ENCODE measurements at places on chromosomes 2 and 18. TPM values are rescaled to one million over a fixed set of nuclear protein-coding genes. Genes with fewer than 3 reads are reported as not detected.

The RAMP1 gene
- 25.9 TPM for total RNA-seq

The CBLN2 gene
- total RNA-seq, result not detected

The RNU2-63P gene
- not detected for total RNA-seq

The CGREF1 gene
- 3.2 TPM for total RNA-seq

The CYBRD1 gene
- 396 TPM for total RNA-seq

The LCT gene
- not detected for total RNA-seq

The NTSR2 gene
- total RNA-seq, result 0.32 TPM

- H3K36me3 ChIP-seq, result no peaks in the 10 kb centered on the region
- no peak for DNase-seq
These were observed 226.1 kb downstream of the DSEL start for GRCh38 chr18:67290421-67290820.

DNA sequence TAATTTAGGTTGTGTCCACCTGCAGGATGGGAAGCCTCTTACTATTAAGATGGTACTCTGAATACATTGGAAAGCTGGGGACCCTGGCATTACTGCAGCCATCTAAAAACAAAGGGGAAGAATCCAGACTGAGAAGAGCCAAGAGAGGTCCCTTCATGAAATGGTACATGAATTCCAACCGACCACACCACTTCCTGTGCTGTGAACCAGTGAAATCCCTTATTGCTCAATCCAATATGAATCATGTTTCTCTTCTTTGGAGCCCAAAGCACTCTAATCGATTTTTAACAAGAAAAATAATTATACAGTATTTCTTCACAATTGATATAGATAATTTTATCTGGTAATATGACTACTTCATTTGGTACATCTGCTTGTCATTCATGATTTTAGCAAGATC is 479.7 kb upstream of the RAB6C start:
- H3K4me1 ChIP-seq, result no peaks in the 10 kb centered on the region
- no peaks in the 10 kb centered on the region for H3K27me3 ChIP-seq

DNA sequence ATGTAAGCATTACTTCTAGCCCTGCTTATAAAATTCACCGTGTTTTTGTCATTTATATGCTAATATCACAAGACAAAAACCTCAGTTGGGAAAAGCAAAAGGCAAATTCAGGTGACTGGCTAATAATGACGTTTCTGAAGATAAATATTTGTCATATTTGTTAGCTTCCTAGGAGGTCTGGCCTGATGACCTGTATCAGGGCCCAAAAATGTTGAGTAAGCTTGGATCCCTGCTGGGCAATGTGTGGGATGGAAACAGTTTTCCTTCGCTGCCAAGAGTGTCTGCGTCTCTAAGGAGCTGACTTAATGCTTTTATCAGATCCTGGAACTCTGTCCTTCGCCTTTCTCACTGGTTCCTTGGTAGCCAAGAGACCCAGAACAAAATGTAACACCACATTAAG is 230.1 kb upstream of the PXDN start:
- H3K4me1 ChIP-seq, result no peaks in the 10 kb centered on the region
- no peak overlapping the region for H3K27ac ChIP-seq
- H3K4me3 ChIP-seq, result no peak overlapping the region
- DNase-seq, result no peak
- no peaks in the 10 kb centered on the region for H3K36me3 ChIP-seq

DNA sequence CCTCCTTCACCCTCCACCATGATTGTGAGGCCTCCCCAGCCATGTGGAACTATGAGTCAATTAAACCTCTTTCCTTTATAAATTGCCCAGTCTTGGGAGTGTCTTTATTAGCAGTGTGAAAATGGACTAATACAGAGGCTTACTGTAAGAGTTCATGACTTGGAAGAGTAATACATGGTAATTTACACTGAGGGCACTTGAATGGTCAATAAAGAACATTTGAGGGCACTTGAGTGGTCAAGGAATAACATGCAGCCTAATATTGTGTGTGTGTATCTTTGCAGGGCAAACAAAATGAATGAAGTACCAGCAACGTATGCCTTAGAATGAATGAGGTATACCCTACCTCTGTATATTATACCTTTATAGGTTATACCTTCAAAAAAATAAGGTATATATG is 190.4 kb upstream of the SOX11 start:
- H3K27ac ChIP-seq, result no peak overlapping the region
- H3K36me3 ChIP-seq, result no peaks in the 10 kb centered on the region
- H3K4me1 ChIP-seq, result no peaks in the 10 kb centered on the region
- H3K4me3 ChIP-seq, result no peak overlapping the region

DNA sequence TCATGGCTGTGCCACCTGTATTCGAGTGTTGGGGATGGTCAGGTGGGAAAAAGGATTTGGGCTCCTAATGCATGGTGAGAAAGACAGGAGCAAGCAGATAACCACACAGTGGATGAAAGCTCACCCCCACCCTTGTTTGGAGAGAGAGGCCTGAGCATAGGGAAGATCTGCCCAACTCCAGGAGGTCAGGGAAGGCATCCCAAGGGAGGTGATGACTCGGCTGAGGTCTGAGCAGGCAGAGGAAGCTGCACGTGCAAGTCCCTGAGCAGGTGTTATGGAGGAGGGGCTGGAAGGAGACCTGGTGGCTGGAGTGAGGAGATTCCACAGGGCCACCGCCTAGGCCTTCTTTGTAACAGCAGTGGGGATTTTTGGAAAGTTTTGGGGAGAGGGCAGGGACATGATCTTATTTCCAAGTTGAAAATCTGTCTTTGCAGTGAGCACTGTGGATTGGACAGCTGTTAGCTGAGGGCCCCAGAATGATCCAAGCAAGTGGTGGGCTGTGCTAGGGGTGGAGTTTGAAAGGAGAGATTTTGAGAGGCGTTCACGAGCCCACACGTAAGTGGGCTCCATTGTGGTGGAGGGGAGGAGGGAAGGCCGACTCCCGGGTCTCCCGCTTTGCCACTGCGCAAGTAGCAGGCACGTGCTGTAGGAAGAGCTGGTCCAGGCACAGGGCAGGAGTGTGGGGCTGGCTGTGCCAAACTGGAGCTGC is 228.5 kb downstream of the GLI2 start:
- H3K4me3 ChIP-seq, result no peak overlapping the region
- no peaks in the 10 kb centered on the region for H3K4me1 ChIP-seq
- no peak for DNase-seq
- H3K36me3 ChIP-seq, result no peaks in the 10 kb centered on the region
- no peak overlapping the region for H3K27ac ChIP-seq

- no peak overlapping the region for H3K27ac ChIP-seq
These were observed 42.4 kb downstream of the ASB18 start for GRCh38 chr2:236221798-236222197.

DNA sequence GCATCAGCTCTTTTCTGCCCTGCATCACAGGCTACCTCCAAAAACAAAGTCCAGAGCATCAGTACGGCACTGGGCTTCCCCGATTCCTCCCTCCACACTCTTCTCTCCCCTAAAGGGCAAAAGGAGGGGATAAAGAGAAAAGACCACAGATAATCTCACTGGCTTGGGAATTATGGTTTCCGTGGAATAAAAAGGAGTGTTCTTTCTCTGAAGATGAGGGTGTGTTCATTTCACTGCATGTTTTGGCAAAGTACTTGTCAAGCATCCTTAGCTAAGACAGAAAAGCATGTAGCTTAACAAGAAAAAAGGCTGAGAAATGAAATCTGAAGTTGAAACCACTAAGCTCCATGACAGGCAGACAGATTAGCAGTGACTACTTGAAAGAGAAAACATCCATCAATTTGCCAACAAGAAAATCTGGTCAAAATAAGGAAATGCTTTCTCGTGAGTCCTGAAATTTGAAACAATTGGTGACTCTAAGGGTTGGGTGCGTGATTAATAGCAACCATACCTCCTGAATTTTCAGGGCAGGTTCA is 20.6 kb upstream of the DSG3 start:
- no peaks in the 10 kb centered on the region for H3K4me1 ChIP-seq
- H3K27ac ChIP-seq, result no peak overlapping the region
- no peak for DNase-seq

GRCh38 chr2:223563462-223563861 is 38.7 kb downstream of the SCG2 start:
- no peaks in the 10 kb centered on the region for H3K27me3 ChIP-seq
- DNase-seq, result no peak
- H3K27ac ChIP-seq, result no peak overlapping the region
- H3K4me3 ChIP-seq, result no peak overlapping the region
- H3K4me1 ChIP-seq, result no peaks in the 10 kb centered on the region
- H3K36me3 ChIP-seq, result no peaks in the 10 kb centered on the region

- no peaks in the 10 kb centered on the region for H3K4me1 ChIP-seq
- H3K36me3 ChIP-seq, result no peaks in the 10 kb centered on the region
- DNase-seq, result peak; percentile 43
- H3K27me3 ChIP-seq, result no peaks in the 10 kb centered on the region
These were observed at the start of gene CDC42EP3 for GRCh38 chr2:37671009-37671815. Gene CDC42EP3, minus strand, starts transcription at chr2:37671642. Its CDS starts 25,055 bp downstream, at chr2:37646587.

DNA sequence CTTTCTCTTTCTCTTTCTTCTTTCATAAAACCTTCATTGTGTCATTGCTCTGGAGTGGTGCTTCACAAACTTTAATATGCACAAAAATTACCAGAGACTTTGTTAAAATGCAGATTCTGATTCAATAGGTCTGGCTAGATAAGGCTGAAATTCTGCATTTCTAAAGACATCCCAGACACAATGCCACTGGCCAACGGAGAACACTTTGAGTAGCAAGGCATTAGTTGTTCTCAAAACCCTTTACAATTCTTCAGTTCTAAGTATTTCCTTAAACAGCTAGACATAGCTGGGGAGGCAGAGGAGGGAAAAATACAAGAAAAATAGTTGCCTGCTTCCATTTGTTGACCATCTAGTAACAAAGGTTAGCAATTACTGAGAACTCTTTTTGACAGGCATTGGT is 101.8 kb upstream of the PIK3C3 start:
- H3K4me1 ChIP-seq, result no peaks in the 10 kb centered on the region
- H3K4me3 ChIP-seq, result no peak overlapping the region
- H3K36me3 ChIP-seq, result no peaks in the 10 kb centered on the region
- no peak for DNase-seq

DNA sequence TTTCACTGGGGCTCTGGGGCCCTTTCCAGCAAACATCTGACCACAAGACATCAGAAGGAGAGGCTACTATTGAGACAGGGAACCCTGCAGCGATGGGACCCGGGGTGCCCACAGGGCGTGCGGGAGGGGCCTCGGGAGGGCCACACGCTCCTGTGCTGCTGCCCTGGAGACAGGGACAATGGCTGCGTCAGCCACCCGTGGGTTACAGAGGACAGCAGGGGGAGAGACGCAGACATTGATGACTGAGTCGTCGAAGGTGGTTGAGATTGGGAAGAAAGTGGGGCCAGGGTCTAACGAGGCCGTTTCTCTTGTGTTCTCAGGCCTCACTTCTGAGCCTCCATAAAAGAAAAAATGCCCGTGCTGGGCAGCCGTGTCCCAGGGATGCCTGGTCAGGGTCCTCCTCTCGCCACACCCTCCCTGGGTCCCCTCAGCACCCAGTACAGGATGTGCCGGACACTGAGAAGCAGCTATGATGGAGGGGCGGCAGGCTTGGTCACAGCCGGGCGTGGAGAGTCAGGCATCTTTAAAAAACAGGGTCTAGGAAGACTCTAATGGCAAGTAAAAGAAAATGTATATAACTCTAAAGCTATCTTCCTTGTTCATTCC is 73.9 kb downstream of the NDUFA10 start:
- peaks cover 14% of the 10 kb centered on the region for H3K4me1 ChIP-seq
- no peak overlapping the region for H3K27ac ChIP-seq
- H3K4me3 ChIP-seq, result no peak overlapping the region
- H3K36me3 ChIP-seq, result no peaks in the 10 kb centered on the region
- DNase-seq, result no peak
- no peaks in the 10 kb centered on the region for H3K27me3 ChIP-seq

DNA sequence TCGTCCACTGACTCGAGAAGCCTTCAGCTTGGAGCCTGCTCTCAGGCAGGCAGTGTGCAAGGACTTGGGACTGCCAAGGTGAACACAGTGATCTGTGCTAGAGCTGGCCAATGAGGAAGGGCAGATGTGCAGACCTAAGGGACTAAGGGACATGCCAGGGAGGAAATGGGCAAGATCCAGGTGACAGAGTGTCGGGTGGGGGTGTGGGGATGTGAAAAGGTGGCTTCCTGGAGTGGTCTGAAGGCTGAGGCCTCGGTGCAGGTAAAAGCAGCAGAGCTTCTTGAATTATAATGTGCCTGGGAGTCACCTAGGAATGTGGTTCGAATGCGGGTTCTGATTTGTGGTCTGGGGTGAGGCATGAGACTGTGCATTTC is 42.0 kb downstream of the STEAP3 start:
- DNase-seq, result no peak
- no peak overlapping the region for H3K27ac ChIP-seq

DNA sequence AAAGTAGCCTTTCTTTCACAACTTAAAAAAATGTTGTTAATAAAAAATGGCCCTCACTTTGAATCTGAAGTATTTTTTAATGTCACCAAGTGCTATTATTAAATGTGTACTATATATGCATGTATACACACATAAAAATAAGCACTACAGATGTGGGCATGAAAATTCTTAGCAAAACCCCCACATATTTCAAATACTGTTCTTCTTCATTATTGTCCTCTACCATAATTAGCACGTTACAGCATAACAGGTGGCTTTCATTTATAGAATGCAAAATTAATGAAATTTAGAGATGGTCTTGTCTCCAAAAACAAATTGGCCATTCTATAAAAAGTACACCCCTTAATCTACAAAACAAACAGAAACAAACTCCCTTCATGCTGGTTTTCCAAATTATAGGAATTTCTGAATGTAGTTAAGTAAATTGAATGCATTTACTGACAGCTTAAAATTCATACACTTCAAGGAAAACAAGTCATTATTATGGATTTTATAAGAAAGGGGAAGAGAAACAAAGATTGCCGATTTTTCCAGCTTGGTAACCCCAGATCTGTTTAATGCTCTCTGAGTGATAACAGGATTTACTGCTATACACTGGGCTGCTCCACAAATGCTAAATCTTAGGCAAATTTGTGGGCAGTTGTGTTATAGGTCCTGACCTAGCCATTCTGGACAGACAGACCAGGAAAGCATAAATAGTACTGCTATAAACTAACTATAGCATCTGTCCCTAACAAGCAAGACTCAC is 67.2 kb downstream of the SPRED2 start:
- no peaks in the 10 kb centered on the region for H3K36me3 ChIP-seq
- H3K4me1 ChIP-seq, result peaks cover 3% of the 10 kb centered on the region
- no peak overlapping the region for H3K4me3 ChIP-seq
- DNase-seq, result no peak
- no peaks in the 10 kb centered on the region for H3K27me3 ChIP-seq

- no peaks in the 10 kb centered on the region for H3K36me3 ChIP-seq
- no peak overlapping the region for H3K4me3 ChIP-seq
- H3K27ac ChIP-seq, result no peak overlapping the region
- no peak for DNase-seq
- no peaks in the 10 kb centered on the region for H3K4me1 ChIP-seq
- H3K27me3 ChIP-seq, result no peaks in the 10 kb centered on the region
These were observed 65.9 kb downstream of the FAM124B start for GRCh38 chr2:224335991-224336390.

DNA sequence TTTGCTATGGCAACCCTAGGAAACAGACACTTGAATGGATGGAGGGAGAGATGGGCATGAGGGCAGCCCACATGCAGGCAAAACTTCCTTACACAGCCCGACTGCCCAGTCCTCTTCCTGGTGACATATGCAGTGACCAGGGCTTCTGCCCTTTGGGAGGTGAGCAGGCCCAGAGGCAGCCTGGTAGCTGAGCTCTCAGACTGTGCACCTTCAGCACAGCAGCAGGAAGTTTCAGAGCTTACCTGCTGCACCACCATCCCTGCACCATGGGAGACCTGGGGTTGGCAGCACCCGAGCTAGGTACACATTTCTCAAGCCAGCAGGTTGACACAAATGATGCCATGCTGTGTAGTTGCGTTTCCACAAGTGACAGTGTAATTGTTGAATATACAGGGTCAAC is 97.6 kb upstream of the LMAN1 start:
- no peaks in the 10 kb centered on the region for H3K36me3 ChIP-seq
- peaks cover 4% of the 10 kb centered on the region for H3K4me1 ChIP-seq
- no peak overlapping the region for H3K27ac ChIP-seq
- DNase-seq, result no peak
- H3K27me3 ChIP-seq, result no peaks in the 10 kb centered on the region
